H7 (cell line): ENCODE measurements at places on chromosomes 3 and 15. TPM values are rescaled to one million over a fixed set of nuclear protein-coding genes. Genes with fewer than 3 reads are reported as not detected.
A peak's percentile ranks its signal among the peaks of the same experiment; 100 is the strongest.

Gene KCNMB2
- not detected in 2 replicates for total RNA-seq

Gene SLC25A26
- total RNA-seq, result 26.5 and 29.1 TPM in 2 replicates

Gene ARRDC4
- 1.0 and 4.1 TPM in 2 replicates for total RNA-seq

Gene BOC
- 2.8 and 3.0 TPM in 2 replicates for total RNA-seq

Gene KCNH8
- total RNA-seq, result 0.55 and 1.3 TPM in 2 replicates

Gene ZNF619
- 2.2 and 5.3 TPM in 2 replicates for total RNA-seq

Gene HCLS1
- total RNA-seq, result 0.48 and 0.74 TPM in 2 replicates

Gene SST
- total RNA-seq, result 0.45 TPM in 1 of 2 replicates, not detected in the other

Gene COL6A6
- total RNA-seq, result under 0.01 TPM in 1 of 2 replicates, not detected in the other

Gene FMN1
- 1.7 and 5.2 TPM in 2 replicates for total RNA-seq

Gene U2SURP
- total RNA-seq, result 110 and 139 TPM in 2 replicates

Gene DUOX1
- total RNA-seq, result 0.24 and 0.37 TPM in 2 replicates

GRCh38 chr3:12658593-12659058 is 5.3 kb downstream of the RAF1 start:
- no peak for DNase-seq

- DNase-seq, result no peak
Measured at GRCh38 chr15:47496343-47497185, 220.7 kb upstream of the SEMA6D start.

DNA sequence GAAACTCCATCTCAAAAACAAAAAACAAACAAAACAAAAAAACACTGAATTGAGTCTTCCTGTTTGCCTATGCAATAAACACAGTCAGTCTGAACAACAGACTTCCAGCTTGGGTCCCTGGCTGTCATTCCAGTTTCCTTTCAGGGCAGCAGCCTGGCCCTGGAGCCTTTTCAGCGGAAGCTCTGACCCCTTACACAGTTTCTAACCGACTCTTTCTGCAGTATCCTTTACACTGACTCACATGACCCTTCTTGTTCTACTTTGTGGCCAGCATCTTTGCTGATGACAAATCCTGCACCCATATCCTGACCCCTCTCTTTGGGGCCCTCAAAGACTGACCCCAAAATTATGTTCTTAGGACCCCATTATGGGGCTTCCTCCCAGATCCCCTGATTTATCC is 38.3 kb upstream of the INO80 start:
- DNase-seq, result no peak

DNA sequence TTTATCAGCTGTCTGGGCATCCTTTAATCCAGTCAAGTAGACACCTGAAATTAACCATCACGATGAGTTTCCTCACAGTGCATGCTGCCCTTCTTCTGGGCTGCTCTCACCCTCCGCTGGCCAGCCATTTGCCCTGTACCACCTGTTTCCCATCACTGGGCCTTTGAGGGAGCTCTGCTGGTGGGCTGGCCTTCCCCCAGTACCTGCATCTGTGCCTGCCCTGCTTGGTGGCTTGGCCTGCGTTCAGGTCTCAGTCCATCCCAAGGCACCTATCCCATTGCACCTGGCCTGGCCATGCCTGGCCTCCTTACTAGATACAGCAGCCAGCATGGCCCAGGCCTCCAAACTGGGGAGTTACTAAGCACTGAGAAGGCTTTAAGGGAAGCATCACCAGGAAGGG is 413.2 kb downstream of the NTRK3 start:
- no peak for DNase-seq

DNA sequence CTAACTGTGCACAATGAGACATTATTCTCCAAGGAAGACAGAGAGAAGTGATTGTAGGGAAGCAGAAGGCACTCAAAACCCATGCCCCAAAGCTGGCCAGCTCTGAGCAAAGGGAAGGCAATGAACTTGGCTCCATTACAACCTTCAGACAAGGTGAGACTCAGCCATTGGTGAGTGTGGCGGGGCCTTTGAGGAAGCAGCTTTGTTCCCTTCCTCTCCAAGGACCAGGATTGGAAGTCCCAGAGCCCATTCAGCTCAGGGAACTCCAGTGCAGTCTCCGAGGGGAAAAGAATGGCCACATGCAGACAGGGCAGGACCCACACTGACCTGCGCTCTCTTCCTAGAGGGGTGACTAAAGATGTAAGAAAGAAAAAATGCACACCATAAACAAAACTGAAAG is 23.1 kb downstream of the HEG1 start:
- no peak for DNase-seq

- DNase-seq, result no peak
Measured at GRCh38 chr3:37024092-37024491, 30.8 kb downstream of the MLH1 start.

DNA sequence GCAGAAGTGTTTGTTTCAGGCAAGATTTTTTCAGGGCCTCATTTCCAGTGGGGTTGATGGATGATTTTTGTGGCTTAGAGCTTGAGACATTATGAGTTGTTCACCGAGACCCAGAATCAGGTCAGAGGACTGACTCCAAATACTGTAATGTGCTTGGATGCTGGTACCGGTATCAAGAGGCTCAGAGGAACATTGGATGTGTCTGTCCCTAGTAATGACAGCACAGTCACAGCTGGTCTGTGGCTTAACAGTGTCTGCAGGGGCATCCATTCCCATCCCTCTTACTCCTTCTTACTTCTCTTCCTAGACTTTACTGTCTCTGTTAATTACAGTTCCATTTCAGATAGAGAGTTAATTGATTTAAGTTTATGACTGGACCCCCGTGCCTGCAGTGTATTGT is 107.8 kb downstream of the PTPRG start:
- DNase-seq, result no peak

DNA sequence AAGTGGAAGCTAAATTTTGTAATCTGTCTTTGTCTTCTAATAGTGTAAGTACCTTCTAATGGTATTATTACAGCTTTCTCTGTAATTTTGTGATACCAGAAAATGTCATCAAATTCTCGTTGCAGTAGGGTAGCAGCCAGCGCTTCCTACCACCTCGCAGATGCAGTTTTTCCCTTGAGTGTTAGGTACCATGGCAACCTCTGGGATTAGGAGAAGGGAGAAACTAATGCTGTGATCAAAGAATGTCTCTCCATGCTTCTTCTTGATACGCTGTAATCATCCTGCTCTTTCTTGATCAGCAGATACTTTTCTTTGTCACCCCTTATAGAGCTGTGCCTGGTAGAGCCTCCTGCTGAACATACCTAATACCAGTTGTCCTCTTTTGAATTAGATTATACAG is 27.7 kb downstream of the SRP14 start:
- DNase-seq, result no peak

- no peak for DNase-seq
Measured at GRCh38 chr3:13529196-13530112, 19.5 kb upstream of the FBLN2 start.

GRCh38 chr3:131402391-131403039 is 20.9 kb downstream of the NUDT16 start:
- DNase-seq, result no peak

- no peak for DNase-seq
Measured at GRCh38 chr15:56341201-56341600, 24.0 kb upstream of the TEX9 start.

DNA sequence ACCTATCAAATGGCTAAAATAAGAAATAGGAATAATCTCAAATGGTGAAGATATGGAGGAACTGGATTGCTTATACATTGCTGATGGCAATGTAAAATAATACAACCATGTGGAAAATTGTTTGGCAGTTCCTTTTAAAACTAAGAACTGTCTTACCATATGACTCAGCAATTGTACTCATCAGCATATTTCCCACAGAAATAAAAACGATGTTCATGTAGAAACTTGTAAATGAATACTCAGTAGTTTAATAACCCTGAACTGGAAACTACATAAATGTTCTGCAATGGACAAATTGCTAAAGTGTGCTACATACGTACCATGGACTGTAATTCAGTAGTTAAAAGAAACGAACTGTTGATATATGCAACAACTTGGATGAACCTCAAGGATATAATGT is 253.9 kb upstream of the RBMS3 start:
- no peak for DNase-seq

DNA sequence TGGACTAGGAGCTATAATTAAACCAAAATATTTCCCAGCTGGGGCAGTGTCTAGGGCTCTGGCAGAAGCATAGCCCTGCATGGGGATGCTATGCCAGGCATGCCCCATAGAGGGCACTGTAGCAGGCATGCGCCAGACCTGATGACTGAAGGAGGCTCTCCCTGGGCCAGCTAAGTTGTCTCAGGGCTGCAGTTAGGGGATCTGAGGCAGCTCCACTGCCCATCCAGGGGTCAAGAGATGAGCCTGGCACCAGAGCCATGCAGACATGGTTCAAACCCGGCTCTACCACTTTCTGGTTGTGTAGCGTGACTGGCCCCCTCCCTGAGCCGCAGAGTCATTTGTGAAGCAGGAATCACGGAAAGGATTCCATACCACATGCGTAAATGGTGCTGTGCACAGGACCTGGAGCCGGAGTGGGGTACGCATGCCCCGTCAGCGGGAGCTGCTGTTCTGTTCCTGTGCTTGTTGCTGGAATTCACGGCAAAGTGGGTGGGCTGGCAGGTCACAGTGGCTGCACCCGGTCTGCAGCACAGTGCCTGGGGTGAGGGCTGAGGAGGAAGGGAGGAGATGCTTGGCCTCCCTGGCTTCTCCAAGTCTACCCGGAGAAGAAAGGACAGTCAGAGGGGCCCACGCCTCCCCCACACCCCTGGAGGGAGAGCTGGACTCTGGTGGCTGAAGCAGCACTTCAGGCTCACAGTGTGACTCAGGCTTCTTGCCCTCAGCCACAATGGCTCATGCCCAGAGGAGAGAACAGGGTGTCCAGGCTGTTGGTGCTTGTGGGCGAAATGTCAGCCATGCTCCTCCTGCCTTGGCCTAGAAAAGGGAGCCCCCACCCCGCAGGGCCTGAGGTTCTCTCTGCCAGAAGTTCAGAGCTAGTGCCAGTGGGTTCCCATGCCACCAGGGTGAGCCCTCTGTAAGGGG is 43.1 kb downstream of the DNASE1L3 start:
- peak; percentile 92 for DNase-seq

DNA sequence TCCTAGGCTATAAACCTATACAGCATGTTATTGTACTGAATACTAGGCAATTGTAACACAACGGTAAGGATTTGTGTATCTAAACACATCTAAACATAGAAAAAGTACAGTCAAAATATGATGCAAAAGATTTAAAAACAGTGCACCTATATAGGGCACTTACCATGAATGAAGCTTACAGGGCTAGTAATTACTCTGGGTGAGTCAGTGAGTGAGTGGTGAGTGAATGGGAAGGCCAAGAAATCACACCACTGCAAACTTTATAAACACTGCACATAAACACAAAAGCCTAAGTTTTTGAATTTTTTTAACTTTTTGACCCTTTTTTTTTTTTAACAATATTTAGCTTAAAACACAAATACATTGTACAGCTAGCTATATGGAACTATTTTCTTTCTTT is 204.7 kb upstream of the CTNNB1 start:
- DNase-seq, result no peak

GRCh38 chr15:83549623-83550022 is 102.5 kb downstream of the SH3GL3 start:
- DNase-seq, result no peak

GRCh38 chr3:65720989-65721737 is 317.6 kb downstream of the MAGI1 start:
- no peak for DNase-seq

GRCh38 chr15:80804970-80805495 is 25.9 kb downstream of the CEMIP start:
- DNase-seq, result peak; percentile 34

- peak; percentile 28 for DNase-seq
Measured at GRCh38 chr3:53585627-53586026, 91.2 kb downstream of the CACNA1D start.

DNA sequence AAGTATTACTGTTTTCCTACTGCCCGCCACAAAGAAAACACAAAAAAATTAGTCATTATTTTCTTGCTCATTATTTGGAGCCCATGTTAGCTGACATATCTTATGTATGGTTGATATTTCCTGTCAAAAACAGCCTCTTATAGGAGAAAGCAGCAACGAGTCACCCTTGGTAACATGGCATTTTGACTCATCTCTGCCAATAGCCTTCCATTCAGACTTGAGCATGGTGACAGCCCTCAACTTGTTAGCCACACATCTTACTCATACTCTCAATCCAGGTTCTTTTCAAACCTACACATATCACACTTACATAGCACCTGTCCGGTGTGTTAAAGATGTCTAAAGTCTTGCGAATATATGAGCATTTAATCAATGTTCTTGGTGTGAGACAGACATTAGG is 109.4 kb upstream of the SAMMSON start:
- DNase-seq, result no peak

GRCh38 chr3:9153904-9154619 is 95.4 kb downstream of the SRGAP3 start:
- peak; percentile 63 for DNase-seq

DNA sequence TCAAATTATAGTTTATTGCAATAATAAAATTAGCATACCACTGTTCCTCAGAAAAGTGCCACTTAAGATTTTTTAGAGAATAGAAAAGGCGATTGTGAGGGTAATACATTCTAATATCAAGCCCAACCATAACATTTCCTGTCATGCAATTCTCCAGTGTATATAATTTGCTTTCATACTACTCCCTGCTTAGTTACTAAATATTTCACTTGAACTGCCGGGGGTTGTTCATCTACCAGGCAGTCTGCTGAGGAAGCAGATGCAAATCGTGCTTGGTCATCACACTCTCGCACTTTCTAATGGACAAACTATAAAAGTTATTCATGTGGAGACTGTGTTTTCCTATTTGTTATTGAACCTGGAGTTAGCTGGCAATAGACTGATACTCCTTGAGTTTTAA is 645.6 kb upstream of the CBLB start:
- no peak for DNase-seq

DNA sequence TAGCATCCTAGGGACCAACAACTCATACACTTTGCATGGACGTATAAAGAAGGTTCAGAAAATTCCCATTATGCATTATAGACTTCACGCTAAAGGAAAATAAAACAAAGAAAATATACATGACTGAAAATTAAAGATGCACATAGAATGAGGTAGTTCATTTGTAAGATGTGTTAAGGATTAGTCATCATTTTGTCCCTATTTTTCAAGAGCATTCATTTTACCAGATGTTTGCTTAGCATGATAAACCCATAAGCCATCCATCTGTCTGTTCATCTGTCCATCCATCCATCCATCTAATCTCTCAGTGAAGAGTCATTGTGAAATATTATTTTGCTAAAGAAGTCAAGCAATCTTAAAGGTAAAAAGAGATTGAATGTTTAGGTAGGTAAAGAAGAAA is 80.3 kb downstream of the TFG start:
- DNase-seq, result no peak

- no peak for DNase-seq
Measured at GRCh38 chr3:127037021-127037400, 54.1 kb downstream of the PLXNA1 start.

- no peak for DNase-seq
Measured at GRCh38 chr15:57185507-57186074, 190.7 kb upstream of the CGNL1 start.

DNA sequence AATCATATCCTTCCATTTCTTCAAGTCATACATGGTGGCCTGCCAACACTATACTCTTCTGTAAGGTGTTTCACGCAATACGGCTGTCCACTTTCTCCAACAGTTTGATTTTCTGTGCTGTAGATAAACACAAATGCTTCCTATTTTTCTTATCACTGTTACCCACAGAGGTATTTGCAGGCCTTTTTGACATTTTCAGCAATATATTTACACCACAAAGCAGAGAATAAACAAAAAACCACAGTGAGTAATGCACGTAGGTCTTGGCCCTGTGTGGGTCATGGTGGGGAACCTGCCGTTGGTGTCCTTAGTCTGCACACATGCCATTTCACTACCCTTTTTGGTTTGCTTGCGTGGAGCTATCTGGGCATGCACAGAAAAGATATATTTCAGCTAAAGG is 59.5 kb downstream of the LRRC28 start:
- no peak for DNase-seq
